Occipital lobe (tissue), 3 donors: ENCODE measurements at places on chromosomes 5 and 9. TPM values are rescaled to one million over a fixed set of nuclear protein-coding genes. Genes with fewer than 3 reads are reported as not detected.

GRCh38 chr9:96874201-96874785 lies 20.0 kb upstream of the ZNF782 start:
- no peak for DNase-seq

DNA sequence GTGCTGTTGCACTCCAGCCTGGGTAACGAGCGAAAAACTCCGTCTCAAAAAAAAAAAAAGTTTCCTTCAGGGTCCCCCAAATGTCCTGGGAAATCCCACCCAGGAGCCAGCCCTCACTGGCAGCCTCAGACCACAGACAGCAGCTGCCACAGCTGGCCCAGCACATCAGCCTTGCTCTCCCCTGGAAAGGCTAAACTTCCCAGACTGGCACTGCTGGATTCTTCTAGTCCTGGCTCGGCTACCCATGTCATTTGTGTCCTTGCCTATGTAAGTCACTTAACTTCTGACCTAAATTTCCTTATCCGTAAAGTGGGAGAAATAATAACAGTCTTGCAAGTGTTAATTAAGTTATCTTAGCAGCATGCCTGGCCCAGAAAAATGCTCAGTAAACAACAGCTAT lies 8.6 kb upstream of the PRRC2B start:
- DNase-seq = no peak

GRCh38 chr5:27494887-27495286 lies 456.5 kb upstream of the CDH9 start:
- no peak for DNase-seq

- no peak for DNase-seq
These were observed 25.7 kb upstream of the BARHL1 start for GRCh38 chr9:132556714-132557113.

DNA sequence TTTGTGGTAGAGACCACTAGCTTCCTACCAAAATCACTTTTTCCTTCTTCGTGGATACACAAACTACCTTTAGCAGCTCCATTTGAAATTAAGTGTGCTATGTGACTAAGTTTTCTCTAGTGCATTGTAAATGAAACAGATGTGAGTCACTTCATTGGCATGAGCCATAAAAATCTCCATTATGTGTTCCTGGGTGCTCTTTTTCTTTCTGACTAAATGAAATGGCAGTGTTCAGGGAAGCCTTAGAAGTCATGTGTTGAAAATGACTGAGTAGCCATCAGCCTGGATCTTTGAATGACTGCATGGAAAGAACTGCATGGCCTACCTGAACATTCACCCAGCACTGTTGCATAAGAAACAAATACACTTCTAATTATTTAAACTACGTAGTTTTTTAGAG lies 107.9 kb downstream of the NDUFAF2 start:
- no peak for DNase-seq

DNA sequence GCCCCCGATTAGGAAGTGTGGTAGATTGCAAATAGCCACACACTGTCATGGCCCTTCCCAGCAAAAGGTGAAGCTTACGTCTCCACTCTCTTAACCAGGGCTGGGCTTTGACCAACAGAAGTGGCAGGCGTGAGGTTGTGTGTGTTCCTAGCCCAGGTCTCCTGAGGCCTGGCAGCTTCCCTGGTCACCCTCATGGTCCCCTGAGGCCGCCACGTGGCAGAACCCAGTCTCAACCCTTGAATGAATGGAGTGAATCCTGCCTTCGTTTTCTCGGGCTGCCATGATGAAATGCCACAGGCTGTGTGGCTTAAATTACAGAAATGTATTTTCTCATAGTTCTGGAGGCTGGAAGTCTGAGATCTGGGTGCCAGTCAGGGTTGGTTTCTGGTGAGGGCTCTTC lies 370.4 kb downstream of the IRX2 start:
- DNase-seq = no peak

DNA sequence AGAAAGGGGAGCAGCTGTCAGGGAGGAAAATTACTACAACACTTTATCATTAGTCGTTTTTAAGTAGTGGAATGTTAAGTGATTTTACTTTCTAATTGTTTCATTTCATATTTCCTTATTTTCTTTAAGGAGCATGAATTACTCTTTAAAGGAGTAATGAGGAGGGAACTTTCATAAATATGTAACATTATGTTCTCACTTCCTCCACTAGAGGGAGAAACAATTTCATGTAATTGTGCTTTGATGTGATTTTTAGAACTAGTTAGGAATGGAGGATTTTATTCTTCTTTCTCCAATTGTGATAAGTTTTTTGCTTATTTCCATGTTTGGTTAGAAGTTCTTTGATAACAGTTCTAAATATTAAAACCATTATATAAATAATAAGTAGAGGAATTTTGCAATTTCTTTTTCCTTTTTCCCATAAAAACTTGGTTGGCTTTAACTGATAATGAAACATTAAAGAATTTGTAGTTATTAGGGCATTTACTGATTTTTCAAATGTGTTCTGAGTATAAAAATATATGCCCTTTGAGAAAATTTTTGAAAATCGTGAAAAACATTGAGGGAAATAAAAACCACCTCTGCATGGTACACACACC lies 25.6 kb downstream of the CEP78 start:
- no peak for DNase-seq

GRCh38 chr9:113598451-113598850 lies 134.9 kb downstream of the RGS3 start:
- no peak for DNase-seq

DNA sequence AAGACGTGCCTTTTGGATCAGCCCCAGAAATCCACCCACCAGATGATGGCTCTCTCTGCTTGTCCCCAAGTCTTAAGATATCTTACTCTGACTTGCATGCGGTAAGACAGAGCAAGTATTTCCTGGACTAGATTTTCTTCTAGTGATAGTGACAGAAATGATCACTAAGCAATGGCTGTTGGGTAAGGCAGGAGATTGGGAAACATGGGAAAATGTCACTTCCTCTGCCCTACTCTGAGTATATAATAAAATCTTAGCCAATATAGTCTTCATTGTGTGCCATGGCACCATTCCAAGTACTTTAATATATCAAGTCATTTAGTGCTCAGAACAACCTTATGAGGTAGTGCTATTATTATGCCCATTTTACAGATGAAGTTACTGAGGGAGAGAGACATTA lies 31.0 kb upstream of the GNA14 start:
- no peak for DNase-seq

DNA sequence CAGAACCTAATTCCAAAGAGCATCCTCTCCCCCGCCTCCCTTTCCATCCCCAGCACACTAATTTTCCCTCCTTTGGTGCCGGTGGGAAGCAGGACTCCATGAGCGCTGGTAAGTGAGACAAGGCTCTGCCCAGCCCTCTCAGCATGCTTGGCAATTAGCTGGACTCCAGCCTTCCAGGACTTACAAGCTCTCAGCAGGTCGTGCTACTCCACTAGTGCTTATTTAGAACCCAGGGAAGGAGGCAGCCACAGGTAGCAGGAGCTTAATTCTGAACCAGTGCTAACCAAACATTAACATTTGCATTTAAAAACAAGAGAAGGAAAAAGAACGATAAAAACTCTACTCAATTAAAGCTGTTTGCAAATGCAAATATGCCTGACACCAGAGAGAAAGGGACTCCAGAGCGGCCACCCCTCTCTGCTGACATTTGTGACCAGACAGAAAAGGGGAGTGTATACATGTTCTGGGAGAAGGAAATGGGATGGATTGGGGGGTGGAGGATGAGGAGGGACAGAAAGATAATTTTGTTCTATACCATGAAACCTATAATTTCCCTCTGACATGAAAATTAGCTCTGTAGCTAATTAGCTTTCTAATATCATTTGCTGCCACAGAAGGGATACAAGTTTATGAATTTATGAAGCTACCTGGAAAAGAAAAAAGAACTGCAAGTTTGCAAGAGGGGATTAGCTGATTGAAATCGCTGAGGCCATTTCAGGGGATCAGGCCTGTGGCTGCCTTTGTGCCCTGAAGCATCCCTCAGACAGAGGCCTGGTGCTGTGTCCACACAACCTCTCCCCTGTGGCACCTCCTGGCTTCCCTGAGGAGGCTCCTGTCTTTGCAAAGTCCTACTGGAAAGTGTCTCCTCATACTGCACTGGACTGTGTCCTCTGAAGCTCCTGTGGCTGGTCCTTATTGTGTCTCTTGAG lies 266.3 kb downstream of the SEC61B start:
- DNase-seq = no peak

DNA sequence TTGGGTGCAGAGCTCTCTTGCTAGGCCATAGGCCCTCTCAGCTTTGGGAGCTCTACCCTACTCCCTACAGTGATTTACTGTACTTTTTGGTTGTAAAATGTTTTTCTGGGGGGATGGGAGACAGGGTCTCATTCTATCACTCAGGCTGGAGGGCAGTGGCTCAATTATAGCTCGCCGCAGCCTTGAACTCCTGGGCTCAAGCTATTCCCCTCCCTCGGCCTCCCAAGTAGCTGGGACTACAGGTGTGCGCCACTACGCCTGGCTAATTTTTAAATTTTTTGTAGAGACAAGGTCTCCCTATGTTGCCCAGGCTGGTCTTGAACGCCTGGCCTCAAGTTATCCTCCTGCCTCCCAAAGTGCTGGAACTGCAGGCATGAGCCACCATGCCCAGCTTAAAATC lies 21.7 kb upstream of the RNF130 start:
- DNase-seq = no peak

DNA sequence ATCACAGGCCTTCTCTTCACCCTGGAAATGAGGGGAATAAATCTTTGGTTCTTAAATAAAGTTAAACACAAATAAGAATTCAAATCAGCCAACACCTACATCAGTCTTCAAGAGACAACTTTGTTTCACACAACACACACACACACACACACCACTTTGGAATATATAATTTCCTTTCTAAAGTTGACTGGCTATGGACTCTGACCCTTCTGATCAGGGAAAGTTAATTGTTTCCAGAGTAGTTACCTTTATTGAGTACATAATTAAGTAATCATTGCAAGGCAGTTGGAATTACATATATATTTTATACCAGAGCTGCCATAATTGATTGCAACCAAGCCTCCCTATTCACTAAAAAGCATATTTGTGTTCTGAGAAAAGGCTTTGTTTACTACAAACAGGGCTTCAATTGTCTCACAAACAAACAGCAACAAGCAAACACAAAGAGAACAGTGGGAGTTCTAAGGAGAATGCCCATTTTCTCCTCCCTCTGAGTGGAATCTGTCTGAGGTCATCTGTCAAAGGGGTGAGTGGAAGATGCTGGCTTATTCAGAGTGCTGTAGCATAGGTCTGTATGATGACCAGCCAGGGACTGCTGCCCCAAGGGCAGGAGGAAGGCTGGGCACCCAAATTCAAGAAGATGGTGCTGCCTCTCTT lies 136.6 kb downstream of the SEMA6A start:
- no peak for DNase-seq

DNA sequence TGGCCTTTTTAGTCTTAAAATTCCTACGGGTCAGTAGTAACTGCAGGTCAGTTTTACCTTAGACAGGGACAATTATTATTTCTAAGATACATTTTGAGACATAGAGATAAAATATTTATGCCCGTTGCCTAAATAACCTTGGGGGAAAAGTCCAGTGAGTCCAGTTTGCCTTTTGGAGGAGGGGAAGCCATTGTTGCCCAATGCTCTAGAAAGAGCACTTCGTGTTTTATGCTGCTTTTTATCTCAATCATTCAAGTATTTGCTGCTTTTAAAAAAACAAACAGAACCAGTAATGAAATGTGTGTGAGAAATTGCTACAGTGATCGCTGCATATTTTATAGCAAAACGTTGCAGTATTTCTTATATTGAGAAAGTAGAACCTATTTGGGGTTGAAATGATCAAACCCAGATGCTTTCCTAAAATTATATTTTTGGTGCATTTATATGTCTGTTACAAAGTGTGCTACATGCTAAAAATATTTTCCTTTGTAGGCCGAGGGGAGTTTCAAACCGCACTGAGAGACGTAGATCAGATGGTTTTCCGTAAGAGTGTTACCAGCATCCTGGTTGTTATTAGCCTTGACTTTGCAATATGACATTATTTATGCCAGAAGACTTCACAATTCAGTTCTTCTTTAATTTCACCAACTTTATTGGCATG lies 266.8 kb downstream of the AOPEP start:
- DNase-seq = no peak

Gene CTXN3
- 1.1 TPM for total RNA-seq

Gene GABRA6
- 0.31 TPM for total RNA-seq

Gene ZNF474
- 1.2 TPM for total RNA-seq

Gene MAMDC2
- 3.0 TPM for total RNA-seq

Gene DMRT3
- 0.16 TPM for total RNA-seq

Gene CDKN2AIPNL
- 52.9 TPM for total RNA-seq

Gene ZBTB5
- total RNA-seq = 22.5 TPM

Gene UBE2QL1
- 46.3 TPM for total RNA-seq

Gene ZNF883
- 35.1 TPM for total RNA-seq
